Neural cell (in vitro differentiated cells): ENCODE measurements at places on chromosomes 7 and 10. TPM values are rescaled to one million over a fixed set of nuclear protein-coding genes. Genes with fewer than 3 reads are reported as not detected.

The MLXIPL gene
- polyA plus RNA-seq, result 1.8 TPM in 1 of 2 replicates, not detected in the other

The AEBP1 gene
- polyA plus RNA-seq, result 0.30 TPM in 1 of 2 replicates, not detected in the other

The SLC26A3 gene
- polyA plus RNA-seq, result not detected in 2 replicates

The SEMA3A gene
- 20.7 and 22.8 TPM in 2 replicates for polyA plus RNA-seq

The ENTPD1 gene
- polyA plus RNA-seq, result 0.14 and 0.57 TPM in 2 replicates

The PRPS1L1 gene
- polyA plus RNA-seq, result not detected in 2 replicates

The SFMBT2 gene
- 0.62 and 1.3 TPM in 2 replicates for polyA plus RNA-seq

The DPCD gene
- polyA plus RNA-seq, result 173 and 234 TPM in 2 replicates

The ZNF853 gene
- 8.7 and 12.9 TPM in 2 replicates for polyA plus RNA-seq

The GALNT17 gene
- polyA plus RNA-seq, result 15.7 and 17.6 TPM in 2 replicates

The PTPRN2 gene
- polyA plus RNA-seq, result 31.0 and 45.5 TPM in 2 replicates

The BLNK gene
- polyA plus RNA-seq, result not detected in 2 replicates

The RAB11FIP2 gene
- polyA plus RNA-seq, result 26.3 and 27.3 TPM in 2 replicates

The LBX1 gene
- 0.08 TPM in 1 of 2 replicates, not detected in the other for polyA plus RNA-seq
